T-cell (primary cell): ENCODE measurements at places on chromosomes 5 and 9.
A peak's percentile ranks its signal among the peaks of the same experiment; 100 is the strongest.

- peak; percentile 60 for DNase-seq
These were observed 162.7 kb downstream of the C9orf50 start for GRCh38 chr9:129458155-129458661.

- DNase-seq = no peak
These were observed 273.3 kb upstream of the TNC start for GRCh38 chr9:115391168-115391825.

DNA sequence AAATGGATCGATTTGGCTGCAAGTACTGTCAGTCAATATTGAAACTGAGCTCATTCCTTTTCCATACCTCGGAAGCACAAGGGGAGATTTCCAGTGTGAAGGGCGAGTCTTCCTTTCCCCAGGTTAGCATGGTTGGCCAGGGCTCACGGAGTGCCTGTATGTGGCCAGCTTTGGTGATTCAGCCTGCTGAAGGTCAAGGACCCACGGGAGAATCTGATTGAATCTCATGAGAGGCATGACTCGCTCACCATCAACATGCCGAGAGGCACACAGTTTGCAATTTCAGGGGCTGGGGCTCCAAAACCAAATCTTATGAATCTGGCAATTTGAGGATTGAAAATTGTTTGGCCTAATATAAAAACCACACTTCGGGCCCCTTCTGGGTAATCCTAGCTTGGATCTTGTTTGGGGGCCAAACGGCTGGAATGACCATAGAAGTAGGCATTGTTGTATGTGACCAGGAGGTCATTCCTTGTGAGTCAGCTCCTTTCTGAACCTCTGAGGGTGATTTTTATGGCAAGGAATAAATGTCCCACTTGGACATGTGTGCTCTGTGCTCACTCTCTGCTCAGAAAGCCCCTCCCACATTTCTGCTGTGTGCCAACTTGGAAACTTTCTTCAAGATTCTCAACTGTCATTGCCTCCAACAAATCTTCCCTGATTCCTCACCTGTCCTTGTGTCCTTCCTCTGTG lies 69.8 kb downstream of the DOCK2 start:
- DNase-seq = no peak

DNA sequence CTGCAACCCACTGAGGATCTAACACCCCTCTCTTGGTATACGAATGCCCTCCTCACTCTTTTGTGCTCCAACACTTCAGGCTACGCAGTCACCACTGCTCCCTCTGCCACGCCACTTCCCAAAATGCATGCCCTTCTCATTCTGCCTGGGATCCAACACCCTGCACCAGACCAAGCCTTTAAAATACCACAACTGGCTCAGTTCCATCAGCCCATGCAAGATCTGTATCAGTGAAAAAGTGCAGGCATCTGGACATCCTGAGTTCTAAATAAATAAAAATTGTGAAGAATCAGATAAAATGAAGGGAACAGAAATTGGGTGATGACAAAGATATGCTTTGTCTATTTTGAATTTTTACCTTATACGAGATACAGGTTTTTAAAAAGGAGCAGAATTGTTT lies 2.7 kb downstream of the NDUFB6 start:
- DNase-seq = no peak

DNA sequence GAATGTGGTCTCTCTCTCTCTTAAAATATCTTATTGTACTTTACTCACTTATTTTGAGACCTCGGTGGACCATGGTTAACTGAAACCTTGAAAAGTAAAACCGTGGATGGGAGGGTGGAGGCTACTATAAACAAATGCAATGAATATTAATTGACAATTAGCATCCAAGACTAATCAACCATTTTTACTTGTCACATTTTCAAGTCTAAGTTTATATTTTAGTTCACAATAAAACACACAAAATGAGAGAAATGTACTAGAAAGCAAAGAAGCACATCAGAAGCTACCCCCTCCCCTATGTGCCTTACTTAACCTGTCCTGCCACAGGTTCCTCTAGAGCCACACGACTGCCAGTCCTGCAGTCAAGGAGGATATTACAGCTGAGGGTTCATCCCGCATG lies 4.6 kb downstream of the ARL15 start:
- DNase-seq = no peak

DNA sequence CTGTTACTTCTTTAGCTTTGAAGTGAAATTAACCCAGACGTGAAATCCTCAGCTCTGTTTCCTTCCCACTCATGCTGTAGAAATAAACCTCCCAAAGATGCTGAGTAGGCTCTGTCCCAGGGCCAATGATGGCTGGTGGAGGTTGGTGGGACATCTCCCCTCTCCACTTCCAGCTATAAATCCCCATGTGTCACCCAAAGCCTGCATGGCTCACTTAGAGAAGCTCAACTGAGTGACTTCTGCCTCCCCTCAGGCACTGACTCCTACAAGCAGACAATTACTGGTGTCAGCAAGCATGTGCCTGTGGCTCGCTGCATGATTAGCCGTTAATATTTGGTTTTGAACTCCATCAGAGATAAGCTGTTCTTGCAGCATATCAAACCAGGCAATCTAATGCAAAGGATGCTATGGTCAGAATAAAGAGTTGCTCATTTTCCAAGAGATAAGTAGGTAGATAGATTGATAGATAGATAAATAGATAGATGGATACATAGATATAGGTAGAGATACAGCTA lies 569.5 kb upstream of the WWC1 start:
- DNase-seq = no peak

GRCh38 chr9:87520172-87520683 lies 22.6 kb downstream of the DAPK1 start:
- DNase-seq = peak; percentile 3

DNA sequence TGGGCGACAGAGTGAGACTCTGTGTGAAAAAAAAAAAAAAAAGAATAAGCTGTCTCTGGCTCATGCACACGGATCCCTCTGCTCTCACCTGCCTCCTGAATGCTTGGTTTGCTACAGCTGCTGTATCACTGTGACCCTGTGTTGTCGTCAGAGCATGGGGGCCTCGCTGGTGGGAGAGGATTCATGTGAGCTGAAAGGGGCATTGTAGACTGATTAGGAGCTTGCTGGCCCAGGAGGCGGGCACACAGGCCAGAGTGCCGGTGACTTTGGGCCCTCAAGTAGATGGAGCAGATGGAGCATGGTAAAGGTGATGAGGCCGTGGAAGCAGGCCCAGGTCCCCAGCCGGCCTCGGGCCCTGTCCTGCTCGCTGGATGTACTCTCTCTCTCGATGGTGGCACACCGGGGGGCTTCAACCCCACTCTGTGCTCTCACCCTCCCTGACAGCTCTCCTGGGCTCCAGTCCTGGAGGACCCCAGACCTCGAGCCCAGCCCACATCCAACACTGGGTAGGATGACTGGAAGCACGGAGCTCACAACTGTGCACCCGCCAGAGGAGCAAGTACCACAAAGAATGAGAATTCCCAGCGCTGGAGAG lies 7.1 kb downstream of the FLT4 start:
- no peak for DNase-seq

GRCh38 chr9:79026316-79026715 lies 545.4 kb upstream of the TLE4 start:
- no peak for DNase-seq

DNA sequence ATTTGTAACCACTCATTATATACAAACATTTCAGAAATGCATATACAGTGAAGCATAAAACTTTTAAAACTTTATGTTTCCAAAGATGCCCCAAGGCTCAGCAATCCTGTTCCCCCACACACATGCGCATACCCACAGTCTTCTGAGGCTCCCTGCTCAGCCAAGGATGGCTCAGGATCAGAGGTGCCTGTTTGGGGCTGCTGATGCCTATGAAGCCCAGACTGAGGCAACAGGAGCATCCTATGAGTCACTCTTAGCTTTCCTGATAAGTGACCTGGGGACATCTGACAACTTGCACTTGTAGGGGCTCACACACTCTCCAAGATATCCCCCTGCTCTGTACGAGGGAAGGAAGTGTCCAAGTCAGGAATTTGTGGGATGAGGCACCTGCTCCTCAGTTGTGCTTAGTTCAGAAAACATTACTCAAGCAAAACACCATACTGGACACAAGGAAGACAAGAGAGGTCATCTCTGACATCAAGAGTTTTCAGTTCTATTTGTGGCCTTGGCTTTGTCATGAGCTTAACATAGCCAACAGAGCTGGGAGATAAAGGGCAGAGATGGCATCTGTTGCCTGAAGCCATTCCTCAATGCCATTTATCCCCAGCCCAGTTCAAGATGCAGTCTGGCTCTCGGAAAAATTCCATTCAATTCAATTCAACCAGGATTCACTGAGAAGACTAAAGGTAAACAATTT lies 62.3 kb downstream of the NIPSNAP3B start:
- DNase-seq = no peak

DNA sequence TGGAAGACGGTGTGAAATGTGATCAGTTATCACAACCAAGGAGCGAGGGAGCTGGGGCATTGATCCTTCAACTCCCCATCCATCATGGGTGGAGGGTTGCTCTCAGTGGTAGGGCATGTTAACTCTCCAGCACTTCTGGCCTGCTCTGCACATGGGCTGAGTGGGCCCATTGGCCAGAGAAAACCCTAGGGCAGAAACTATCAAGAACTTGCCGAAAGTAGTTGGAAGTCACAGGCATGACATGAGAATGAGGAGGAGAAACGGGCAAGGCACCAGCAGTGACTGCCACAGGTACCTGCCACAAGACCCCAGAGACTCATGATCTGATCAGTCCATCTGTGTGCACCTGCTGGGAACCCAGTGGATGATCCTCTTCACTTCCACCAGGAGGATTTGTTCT lies 50.9 kb upstream of the CXCL14 start:
- DNase-seq = no peak

- no peak for DNase-seq
These were observed 86.5 kb downstream of the HCN1 start for GRCh38 chr5:45609661-45610060.

DNA sequence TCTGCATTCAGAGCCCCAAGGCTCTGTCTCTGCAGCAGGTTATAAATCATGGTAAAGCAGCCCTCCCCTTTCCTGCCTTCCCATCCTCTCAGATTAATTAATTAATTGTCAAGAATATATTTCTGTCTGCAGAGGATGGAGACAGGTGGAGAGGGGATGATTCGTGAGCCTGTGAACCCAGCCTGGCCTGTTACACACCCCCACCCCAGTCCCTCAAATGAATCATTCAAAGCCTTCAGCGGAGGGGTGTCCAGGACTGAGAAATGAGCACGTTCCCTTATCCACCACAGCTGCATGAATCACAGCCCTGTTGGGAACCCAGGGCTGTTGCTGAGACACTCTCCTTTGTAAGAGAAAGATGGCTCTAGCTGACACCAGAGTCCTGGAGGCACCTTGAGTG lies 56.0 kb downstream of the NIPAL4 start:
- no peak for DNase-seq

DNA sequence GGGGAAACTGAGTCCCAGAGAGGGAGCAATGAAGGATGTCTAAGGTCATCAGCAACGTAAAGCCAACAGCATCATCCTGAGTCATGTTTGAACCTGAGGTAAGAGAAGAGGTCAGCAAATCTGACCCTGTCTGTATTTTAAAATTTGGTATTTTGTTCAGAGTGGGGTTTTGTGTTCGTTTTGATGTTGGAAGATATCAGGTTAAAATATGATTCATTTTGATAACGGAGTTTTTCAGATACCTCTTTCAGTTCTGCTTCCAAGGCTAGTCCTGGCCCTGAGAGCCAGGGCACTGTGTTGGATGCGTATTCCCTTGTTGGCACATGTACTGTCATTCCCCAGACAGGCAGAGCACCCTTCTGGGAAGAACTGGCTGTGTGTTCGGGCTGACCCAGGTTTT lies 291.0 kb downstream of the NSG2 start:
- no peak for DNase-seq

DNA sequence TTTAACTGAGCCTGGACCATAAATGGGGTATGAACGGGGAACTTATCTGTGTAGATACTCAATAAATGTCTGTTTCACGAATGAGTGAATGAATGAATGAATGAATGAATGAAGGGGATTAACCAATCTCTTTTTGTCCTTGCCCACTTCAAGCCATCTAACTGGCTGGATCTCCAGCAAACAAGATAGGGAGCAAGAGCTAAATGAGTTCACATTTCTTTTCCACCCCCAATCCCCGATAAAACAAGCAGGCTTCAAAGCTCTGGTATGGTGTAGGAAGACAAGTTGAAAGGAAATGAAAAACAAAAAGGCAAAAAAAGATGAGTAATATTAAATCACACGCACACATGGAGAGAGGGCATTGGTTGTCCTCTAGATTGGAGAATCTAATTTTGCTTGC lies 84.0 kb downstream of the CMYA5 start:
- no peak for DNase-seq

GRCh38 chr5:180116077-180116999 lies 44.8 kb upstream of the RNF130 start:
- no peak for DNase-seq

- DNase-seq = no peak
These were observed 547.8 kb downstream of the CCDC171 start for GRCh38 chr9:16100537-16101091.
